ENCODE measurements at places on chromosomes 16 and 17.

GRCh38 chr16:55252577-55252976 lies 71.4 kb upstream of the IRX6 start:
- no peak for DNase-seq

- DNase-seq = no peak
These were observed 224.5 kb upstream of the PSMD7 start for GRCh38 chr16:74071996-74072535.

- no peak for DNase-seq
These were observed 546 bp downstream of the SNN start for GRCh38 chr16:11668623-11669379.

DNA sequence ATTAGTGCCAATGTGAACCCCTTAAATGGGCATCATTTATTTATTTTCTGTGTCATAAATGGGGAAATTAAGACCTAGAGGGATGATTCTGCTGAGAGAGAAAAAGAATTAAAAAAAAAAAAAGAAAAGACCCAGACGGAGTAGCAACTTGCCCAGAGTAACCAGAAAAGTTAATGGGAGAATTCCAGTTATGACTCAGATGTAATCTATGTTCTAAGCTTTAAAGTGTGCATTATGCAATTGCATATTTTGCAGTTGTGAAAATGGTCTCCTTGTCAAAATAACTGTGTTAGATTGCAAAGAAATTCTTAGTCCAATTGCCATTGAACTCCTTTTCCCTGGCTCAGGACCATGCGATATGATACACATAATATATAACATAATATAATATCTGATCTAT lies 38.6 kb upstream of the TBX2 start:
- DNase-seq = no peak

GRCh38 chr17:79779661-79780365 lies 1.9 kb downstream of the CBX2 start:
- DNase-seq = no peak

DNA sequence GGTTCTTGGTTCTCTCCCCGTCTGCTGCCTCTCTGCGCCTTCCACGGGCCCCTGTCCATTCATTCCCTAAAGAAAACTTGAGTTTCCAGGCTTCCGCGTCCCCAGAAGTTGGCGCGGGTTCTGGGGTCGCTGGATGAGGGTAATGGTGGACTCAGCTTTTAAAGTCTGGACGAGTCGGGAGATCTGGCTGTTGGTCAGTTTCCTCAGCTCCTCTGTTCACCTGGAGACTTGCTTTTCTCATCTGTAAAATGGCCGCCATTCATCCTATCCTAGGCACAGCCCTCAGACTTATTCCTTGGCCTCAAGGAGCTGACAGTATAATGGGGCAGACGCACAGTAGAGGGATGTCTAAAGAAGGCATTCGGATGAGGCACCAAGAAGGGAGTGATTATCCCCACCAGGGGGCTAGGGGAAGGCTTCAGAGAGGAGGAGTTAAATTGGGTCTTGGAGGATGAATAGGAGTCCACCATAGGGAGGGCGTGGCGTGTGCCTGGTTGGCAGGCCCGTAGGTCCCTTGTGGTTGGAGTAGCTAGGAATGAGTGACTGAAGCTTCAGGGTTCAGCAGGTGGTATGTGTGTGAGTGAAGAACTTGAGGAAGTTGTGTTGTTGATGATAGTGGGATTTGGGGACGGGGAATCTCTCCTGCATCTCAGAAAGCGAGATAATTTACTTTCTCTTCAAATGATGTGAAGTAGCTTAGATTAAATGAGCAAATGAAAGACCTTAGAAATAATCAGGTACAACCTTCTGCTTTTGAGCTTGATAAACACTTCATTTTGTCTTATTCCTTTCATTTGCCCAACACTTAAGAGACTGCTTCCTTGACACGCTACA lies 652 bp downstream of the VPS35L start:
- no peak for DNase-seq

DNA sequence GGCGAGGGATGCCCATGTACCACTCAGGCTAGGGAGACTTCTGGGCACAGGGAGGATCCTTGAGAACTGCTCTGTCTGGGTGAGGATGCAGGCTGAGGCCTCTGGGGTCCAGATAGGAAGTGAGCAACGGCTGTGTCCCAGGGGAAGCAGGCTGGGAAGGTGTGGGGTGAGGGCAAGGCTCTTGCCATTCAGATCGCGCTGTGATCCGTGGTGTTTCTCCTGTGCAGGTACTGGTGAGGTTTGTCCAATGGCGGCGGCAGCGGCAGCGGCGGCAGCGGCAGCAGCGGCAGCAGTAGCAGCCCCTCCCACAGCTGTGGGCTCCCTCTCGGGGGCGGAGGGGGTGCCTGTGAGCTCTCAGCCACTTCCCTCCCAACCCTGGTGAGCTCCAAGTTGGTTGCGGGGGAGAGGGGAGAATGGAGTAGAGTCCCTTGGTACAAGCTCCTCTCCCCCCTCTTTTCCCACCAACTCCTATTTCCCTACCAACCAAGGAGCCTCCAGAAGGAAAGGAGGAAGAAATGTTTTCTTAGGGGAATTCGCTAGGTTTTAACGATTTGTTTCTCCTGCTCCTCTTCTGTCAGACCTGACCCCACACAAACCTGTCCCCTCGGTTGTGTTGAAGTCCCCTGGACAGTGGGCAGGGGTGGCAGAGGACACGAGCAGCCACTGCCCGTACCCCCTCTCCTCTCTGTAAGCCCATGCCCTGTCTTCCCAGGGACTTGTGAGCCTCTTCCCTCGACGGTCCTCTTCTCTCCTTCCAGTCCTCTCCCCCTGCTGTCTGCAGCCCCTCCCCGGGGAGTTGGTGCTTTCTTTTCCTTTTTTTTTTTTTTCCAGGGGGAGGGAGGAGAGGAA lies 1.9 kb upstream of the PRRT2 start:
- no peak for DNase-seq

GRCh38 chr17:16999931-17000625 lies 28.2 kb upstream of the TNFRSF13B start:
- DNase-seq = no peak

DNA sequence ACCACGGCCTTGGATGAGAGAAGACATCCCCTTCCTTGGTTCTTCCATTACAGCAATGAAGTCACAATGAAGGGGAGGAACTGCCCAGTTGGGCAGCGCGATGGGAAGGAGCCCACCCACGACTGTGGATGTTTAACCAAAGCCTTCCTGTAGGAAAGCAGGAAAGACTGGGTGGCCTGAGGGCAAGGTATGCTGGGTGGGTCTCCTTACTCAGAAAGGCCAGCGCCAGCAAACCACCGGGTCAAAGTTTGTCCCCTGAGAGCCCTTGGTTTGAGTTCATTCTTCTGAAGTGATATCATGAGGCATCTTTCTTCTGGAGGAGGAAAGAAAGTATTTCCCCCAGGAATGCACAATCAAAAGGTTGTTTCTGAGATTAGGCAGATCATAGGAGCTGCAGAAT lies 105.2 kb downstream of the C16orf95 start:
- DNase-seq = no peak

DNA sequence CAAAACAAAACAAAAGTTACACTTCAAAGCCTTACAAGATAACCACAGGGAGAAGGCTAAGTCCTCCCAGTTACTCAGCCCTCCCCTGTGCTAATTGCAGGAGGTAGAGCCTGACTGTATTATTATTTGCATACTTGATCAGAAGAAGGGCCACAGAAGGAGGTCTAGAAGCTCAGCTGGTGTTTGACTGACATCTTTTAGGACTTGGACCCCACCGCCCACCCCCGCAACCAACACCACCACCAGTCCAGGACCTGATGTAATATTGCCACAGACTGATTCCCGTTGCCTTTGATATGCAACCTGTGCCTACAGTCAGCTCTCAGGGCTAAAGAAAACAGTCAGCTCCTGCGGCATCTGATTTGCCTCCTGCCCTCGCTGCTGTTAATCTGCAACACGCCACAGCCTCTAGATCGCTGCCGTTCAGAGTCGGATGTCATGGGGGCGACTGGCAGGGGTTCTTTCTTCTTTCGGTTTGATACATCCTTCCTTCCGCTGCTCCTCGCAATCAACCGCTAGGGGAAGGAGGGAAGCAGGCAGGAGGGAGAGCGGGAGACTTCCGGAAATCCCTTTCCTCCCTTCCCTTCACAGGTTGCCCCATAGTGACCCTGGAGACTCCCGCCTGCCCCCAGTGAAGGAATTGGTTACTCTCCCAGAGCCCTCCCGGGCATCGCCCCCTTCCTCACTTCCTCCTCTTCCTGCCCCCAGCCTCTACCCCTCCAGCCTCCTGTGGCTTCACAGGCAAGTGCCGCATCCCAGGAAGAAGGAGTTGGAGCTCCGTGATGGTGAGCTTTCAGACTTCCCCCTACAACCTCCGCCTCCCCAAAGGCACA lies 90.5 kb upstream of the SOX9 start:
- no peak for DNase-seq

GRCh38 chr17:1571341-1571704 lies 8.7 kb upstream of the PITPNA start:
- DNase-seq = no peak

- DNase-seq = no peak
These were observed 93.4 kb upstream of the METRNL start for GRCh38 chr17:82985973-82986372.

- DNase-seq = peak; percentile 54
These were observed 542 bp downstream of the CBX4 start for GRCh38 chr17:79838522-79839274.

GRCh38 chr17:38339891-38340290 lies 3.9 kb downstream of the GPR179 start:
- no peak for DNase-seq

- no peak for DNase-seq
These were observed 482.2 kb upstream of the GOT2 start for GRCh38 chr16:59216291-59216690.

DNA sequence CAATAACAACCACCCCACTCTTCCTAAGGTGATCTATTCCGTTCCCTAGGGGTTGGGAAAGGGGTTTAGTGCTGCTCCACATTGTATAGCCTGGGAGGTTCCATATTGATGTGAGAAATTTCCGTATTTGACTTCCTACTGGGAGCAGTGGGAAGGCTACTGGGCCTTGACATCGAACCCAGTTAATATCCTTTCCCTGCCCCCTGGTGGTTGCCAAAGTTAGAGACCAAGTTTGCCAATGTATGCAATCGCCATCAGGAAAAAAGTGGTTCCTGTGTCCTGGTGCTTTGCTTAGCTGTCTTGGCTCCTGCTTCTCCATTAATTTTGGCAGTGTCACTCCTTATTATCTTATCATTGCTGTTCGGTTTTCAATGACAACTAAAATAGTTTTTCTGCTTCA lies 914.9 kb downstream of the KCNJ2 start:
- peak; percentile 9 for DNase-seq

DNA sequence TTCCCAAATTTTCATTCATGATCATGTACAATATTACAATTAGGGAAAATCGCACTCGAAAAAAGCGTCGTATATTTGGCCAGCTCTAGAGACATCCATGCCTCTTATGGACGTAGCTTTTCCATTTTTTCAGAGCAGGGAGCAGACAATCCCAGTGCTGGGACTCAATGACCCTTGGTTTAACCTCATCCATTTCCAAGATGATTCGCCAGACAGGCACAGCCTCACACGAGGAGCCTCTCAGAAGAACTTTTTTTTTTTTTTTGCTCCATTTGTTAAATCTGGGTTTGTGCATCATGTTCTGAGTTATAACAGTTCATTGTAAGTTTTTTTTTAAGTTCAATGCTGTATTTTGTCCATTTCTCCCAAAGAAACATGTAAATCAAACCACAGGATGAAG lies 92.1 kb downstream of the ZDHHC7 start:
- no peak for DNase-seq

DNA sequence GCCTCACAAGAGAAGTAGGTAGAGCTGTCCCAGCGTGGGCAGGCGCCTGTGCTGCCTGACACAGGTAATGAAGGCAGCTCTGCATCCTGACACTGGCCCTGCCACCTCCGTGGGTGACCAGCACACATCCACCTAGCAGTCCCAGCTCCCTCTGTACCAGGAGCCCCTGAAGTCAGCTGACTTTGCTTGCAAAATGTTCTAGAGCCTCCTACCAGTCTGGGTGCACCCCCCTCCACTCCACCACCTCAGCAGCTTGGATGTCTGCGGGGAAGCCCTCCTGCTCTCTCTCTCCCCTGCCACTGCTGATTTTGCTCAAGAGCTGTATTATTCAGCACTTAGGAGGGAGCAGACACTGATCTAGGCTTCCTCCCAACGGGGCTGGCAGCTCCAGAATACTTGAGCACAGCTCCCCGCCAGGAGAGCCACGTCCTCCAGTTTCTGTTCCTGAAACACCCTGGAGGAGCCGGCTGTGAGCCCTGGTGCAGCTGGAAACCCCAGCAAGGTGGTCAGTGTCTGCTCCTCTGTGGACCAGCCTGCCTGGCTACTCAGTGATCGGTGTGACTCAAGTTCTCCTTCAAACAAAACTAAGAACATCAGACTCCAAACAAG lies 1.0 kb downstream of the RNF166 start:
- no peak for DNase-seq

GRCh38 chr17:80675438-80676095 lies 130.9 kb downstream of the RPTOR start:
- DNase-seq = no peak

DNA sequence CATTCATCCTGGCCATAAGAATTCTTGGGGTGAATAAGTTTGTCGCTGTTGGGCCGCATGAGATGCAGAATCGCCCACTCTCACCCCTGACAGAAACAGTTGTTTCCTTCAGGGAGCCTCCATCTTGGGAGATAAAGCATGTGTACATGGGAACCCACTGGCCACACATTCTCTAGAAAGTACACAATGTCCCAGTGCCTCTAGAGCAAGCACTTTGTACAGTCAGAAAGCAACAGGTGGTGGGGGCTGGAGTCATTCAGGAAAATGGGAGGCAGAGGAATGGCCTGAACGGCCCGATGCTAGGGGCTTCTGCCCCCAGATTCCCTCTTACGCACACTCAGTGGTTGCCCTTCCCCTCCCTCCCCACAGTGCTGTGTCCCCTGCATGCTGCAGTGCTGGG lies 16.1 kb downstream of the ACE start:
- no peak for DNase-seq

DNA sequence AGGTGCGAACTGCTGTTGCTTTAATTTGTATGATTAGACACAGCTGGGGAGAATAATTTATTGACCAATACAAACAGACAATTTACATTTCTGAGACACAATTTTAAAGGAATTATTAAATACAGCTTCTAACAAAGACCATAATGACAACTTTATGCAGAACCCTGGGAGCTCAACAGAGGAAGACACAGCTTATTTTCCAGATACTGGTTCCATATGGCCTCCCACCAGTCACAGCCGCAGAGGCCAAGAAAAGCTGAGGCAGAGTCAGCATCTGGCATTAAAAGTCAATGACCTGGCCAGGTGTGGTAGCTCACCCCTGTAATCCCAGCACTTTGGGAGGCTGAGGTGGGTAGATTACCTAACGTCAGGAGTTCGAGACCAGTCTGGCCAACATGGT lies 66.1 kb upstream of the BCAR1 start:
- DNase-seq = no peak

DNA sequence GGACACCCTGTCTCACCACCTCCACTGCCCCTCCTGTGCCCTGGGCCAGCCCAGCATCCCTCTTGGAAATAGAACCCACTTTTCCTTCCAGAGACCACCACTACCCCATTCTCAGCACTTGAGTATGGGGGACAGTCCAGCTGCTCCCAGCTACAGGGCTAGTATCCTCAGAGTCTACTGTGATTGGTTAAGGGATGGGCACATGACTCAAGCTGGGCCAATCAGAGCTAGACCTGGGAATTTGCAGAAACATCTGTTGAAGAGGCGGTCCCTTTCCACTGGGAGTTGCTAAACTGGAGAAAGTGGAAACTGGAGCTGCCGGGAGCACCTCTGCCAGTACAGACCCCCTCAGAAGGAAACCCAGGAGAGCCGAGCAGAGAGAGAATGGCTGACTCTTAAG lies 156.6 kb downstream of the GSG1L start:
- DNase-seq = no peak
